ENCODE measurements at places on chromosomes 7 and 10. TPM values are rescaled to one million over a fixed set of nuclear protein-coding genes. Genes with fewer than 3 reads are reported as not detected.

Gene ATXN7L1
- total RNA-seq = 5.0 TPM

Gene PARD3
- total RNA-seq = 51.8 TPM

Gene SFXN3
- 97.7 TPM for total RNA-seq

Gene RFC2
- total RNA-seq = 8.9 TPM

Data from smooth muscle cell of the pulmonary artery (primary cell).